ENCODE measurements at places on chromosomes 1 and 21.

DNA sequence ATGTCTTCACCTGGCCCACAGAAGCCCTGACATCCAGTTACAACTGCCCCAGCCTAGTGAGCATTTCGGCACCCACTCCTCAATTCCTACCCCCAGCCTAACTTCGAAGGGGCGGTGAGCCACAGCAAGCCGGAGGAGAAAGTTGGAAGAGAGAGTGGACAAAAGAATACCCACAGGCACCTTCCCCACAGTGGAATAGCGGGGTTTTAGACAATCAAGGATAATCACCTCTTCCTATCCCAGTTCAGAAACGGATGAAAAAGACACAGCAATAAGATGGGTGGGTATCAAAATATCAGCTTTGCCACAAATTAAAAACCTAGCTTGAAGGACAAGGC lies 1.3 kb upstream of the LSS start:
- no peak for DNase-seq

GRCh38 chr21:33057385-33057940 lies 12.5 kb upstream of the OLIG1 start:
- no peak for DNase-seq

- DNase-seq: no peak
Measured at GRCh38 chr1:147741065-147741464, 19.3 kb downstream of the GJA5 start.

- no peak for DNase-seq
Measured at GRCh38 chr1:246622035-246622652, 55.9 kb downstream of the CNST start.

DNA sequence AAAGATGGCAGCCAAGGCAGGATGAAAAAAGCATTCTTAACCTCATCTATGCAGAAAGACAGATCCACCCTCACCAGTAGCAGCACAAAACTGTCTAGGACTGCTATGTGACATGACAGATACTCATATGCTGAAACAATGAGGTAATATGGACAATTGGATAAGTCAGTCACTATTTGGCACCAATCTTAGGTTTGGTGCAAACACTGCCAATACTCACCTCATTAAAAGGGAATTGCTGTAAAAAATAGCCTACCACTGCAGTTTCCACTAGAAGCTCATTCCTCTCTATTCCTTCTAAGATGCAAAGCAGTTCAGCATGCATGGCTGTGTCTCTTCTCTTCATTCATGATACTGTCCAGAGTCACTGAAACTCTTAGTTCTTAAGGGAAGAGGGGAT lies 91.7 kb downstream of the TBX15 start:
- DNase-seq: no peak

DNA sequence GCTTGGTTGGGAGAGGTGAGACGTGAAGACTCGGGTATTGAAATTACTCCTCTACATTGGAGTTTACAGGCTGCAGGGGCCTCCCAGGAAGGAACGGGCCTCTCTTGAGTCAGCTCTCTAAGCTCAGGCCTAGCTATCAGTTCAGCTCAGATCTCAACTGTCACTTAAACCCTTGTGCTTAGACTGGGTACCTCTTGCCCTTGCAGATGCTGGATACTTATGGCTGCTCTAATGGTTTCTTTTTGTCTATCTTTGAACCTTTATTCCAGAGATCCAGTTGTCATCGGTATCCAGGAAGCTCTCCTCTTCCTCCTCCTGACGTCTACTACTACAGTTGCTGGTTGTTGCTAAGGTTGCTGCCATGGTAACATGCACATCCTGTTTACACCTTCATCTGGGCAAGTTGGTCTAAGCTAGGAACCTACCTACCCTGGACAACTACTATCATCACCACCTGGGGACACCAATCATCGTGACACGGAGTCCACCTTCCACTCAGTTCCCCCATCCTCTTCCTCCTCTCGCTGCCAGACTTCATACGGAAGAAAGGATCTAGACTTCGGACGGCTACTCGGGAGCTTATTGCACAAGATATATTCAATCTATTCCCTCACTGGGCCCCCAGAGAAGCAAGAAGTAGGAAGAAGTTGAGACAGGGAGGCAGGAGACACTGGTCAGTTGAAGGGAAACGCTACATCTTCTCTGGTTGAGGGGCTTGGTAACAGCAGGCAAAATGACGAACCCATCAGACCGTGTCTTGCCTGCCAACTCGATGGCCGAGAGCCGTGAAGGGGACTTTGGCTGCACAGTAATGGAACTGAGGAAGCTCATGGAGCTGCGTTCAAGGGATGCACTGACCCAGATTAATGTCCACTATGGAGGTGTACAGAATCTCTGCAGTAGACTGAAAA lies 56.1 kb downstream of the ATP2B4 start:
- peak; percentile 27 for DNase-seq

DNA sequence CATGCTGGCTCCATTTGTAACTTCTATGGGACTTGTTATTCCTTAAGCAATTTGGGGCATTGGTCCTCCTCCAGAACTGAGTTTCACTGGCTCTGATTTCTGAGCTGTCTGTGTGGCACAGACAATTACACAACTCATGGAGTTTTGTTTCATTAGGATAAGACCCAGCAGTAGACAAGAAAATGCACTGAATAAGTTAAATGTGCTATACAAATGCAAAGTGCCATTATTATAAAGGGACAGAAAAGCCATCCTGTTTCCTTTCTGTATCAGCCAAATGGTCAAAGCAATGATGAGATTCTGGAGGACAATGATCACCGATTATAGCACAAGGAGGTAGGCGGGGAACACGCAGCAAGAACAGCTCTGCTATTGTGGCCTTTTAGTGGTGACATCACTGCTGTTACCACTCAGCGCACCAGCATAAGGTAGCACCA lies 81.9 kb downstream of the CNIH3 start:
- peak; percentile 30 for DNase-seq

- DNase-seq: no peak
Measured at GRCh38 chr1:224901087-224901810, 28.2 kb upstream of the DNAH14 start.

GRCh38 chr1:108644984-108645383 lies 15.9 kb downstream of the HENMT1 start:
- DNase-seq: no peak

GRCh38 chr1:6166655-6167390 lies 13.3 kb downstream of the CHD5 start:
- DNase-seq: no peak

- no peak for DNase-seq
Measured at GRCh38 chr1:235929216-235929615, 62.5 kb upstream of the LYST start.

- DNase-seq: no peak
Measured at GRCh38 chr21:46255758-46256337, 27.3 kb upstream of the LSS start.

- no peak for DNase-seq
Measured at GRCh38 chr1:44380666-44381177, 24.3 kb upstream of the RNF220 start.

GRCh38 chr21:14687268-14687625 lies 141.1 kb upstream of the SAMSN1 start:
- DNase-seq: no peak

DNA sequence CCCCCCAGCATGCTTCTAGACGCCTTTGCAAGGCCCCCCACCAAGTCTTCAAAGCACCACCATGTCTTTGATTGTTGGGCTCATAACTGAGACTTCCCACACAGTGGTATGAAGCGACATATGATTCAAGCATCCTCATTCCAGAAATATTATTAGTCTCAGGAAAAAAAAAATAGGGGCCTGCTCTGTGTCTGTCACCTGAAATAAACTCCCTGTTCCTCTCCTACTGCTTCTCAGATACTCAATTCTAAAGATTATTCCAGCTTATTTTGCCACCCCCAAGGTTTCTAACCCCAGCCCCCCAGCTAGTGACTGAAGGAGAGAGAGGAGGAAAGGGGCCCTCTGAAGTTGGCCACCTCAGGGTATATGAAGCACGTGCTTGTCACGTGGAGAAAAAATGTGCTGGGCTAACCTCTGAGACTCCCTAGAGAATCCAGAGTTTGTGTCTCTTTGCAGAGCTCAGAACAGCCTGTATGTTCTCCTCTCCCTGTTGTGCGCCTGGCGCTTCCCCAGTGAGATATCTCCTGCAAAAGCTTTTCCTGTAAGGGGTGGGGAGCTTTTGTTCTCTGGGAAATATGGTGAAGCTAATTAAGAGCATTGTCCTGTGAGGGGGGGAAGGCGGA lies 35.9 kb upstream of the RASAL2 start:
- DNase-seq: peak; percentile 81

- DNase-seq: no peak
Measured at GRCh38 chr1:3462356-3463012, 8.0 kb downstream of the ARHGEF16 start.

- no peak for DNase-seq
Measured at GRCh38 chr1:188070848-188071247, 1242.1 kb downstream of the PLA2G4A start.

- no peak for DNase-seq
Measured at GRCh38 chr1:200021577-200022238, 5.8 kb upstream of the NR5A2 start.

DNA sequence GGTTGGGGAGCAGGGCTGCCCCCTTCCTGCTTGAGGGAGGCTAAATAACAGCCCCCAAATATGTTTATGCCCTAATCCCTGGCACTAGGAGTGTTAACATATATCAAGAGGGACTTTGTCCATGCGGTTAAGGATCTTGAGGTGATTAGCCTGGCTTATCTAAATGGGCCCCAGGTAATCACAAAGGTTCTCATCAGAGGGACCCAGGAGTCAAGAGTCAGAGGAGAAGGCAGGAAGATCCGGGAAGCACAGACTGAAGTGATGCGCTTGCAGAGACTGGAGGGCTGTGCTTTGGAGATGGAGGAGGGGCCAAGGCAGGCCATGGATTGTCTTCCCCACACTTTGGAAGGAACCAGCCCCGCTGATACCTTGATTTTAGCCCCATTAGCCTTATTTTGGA lies 86.4 kb downstream of the IER5 start:
- DNase-seq: no peak

GRCh38 chr1:156572663-156573018 lies 276 bp upstream of the IQGAP3 start:
- no peak for DNase-seq

- no peak for DNase-seq
Measured at GRCh38 chr1:74429580-74429979, 82.8 kb downstream of the LRRC53 start.

GRCh38 chr1:167159782-167160181 lies 60.9 kb upstream of the POU2F1 start:
- DNase-seq: no peak

GRCh38 chr1:229952670-229953520 lies 114.1 kb upstream of the GALNT2 start:
- DNase-seq: no peak

DNA sequence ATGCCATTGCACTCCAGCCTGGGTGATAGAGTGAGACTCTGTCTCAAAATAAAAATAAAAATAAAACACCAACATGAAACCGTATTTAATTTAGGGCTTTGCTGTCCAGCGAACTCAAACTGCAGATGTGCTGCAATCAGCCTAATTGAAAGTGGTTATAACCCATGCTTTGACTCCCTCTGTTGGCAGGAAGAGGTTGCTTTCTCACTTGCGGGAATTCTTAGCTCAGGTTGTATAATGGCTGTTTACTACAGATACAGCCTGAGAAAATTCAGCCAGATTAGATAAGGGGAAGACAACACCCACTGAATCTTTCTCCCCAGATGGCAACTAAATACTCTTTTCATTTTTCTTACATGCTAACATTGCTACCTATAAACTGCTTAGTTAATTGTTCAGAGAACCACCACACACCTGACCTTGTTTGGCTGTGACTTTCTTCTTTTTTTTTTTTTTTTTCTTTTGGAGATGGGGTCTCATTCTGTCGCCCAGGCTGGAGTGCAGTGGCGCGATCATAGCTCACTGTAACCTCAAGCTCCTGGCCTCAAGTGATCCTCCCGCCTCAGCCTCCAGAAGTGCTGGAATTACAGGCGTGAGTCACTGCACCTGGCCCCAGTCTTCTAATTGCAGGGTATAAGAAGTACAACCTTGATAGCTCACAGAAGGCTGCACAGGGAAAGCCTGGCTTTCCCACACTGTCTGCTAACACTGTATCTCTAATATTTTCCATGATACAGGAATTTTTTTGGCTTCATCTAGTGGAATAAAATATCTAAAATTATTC lies 34.6 kb downstream of the DNTTIP2 start:
- peak; percentile 85 for DNase-seq

DNA sequence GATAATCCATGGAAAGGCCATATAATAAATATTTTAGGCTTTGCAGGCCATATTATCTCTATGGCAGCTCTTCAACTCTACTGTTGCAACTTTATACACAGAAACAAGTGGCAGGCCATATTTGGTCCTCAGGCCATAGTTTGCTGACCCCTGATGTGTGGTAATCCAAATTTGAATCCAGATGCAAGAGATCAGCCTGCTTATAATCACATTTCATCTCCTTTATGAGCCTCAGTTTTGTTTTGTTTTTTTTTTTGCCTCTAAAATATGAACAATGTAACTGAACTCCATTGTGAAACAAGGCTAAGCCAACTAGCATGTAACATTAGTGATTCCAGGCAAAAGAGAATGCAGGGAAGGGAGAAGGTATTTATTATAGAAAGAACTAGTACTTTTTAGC lies 81.6 kb downstream of the PRKAA2 start:
- no peak for DNase-seq

GRCh38 chr1:81999364-81999763 lies 198.6 kb downstream of the ADGRL2 start:
- DNase-seq: no peak

- DNase-seq: peak; percentile 59
Measured at GRCh38 chr1:22250724-22251123, 107.8 kb upstream of the WNT4 start.

- DNase-seq: no peak
Measured at GRCh38 chr1:166258017-166258416, 91.2 kb upstream of the FAM78B start.

DNA sequence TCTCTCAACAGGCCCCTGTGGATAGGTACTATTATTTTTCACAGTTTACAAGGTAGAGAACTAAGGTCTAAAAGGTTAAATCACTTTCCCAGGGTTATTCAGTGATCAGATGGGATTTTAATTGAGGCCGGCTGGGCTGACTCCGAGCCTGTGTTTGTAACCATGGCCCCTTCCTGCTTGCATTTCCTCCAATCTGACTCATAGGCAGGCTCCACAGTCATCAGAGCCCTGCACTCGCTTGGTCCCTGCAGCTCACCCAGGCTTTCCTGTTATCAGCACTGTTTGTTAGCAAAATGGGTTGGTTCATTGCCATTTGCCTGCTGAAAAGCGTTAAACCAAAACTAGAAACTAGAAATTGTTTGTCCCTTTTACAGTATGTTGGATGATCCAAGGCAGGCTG lies 41.4 kb upstream of the LMX1A start:
- peak; percentile 79 for DNase-seq

DNA sequence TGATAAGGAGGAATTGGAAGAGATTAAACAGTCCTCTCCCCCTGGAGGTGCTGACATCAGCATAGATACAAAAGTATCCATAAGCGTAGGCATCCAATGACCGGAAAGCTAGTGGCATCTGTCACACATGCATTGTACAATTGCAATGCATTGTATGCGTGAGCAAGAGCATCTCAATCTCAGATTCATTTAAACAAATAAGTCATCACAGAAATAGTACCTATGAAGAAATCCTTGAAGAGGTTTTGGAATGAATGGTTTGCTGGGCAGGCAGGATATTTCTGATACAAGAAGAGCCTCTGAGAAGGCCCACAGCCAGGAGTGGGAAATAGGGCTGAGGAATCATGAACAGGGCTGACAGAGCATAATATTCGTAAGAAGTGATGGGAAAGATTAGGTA lies 88.9 kb upstream of the ABCD3 start:
- no peak for DNase-seq

Data from AG10803 (cell line).